ENCODE measurements at places on chromosomes 16 and 17.

DNA sequence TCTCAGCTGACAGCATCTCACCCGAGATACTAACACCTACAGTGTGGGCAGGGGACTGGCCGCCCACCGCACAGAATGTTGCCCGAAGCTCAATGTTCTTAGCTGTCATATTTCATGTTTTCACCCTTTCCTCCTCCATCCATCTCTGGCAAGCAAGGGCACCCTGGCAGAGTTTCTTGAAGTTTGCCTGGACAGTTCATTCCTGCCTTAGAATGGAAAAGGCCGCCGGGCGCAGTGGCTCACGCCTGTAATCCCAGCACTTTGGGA lies 37.6 kb upstream of the TEX2 start:
- DNase-seq: no peak

- DNase-seq: no peak
These were observed 44.8 kb downstream of the TIMM22 start for GRCh38 chr17:1041746-1042145.

- no peak for DNase-seq
These were observed 14.2 kb upstream of the MSI2 start for GRCh38 chr17:57242148-57242547.

- no peak for DNase-seq
These were observed 224.1 kb upstream of the TBX2 start for GRCh38 chr17:61175298-61176142.

GRCh38 chr16:86499889-86500707 lies 10.2 kb upstream of the FOXF1 start:
- DNase-seq: no peak

- DNase-seq: no peak
These were observed at the start of gene SREBF1 for GRCh38 chr17:17836818-17837379. TSS of gene SREBF1 (minus strand) at chr17:17836986. CDS start at chr17:17836817, 169 bp downstream.

GRCh38 chr17:81429821-81430551 lies 34.7 kb downstream of the BAHCC1 start:
- DNase-seq: no peak

GRCh38 chr16:27404163-27404823 lies 2.3 kb downstream of the IL21R start:
- DNase-seq: no peak

DNA sequence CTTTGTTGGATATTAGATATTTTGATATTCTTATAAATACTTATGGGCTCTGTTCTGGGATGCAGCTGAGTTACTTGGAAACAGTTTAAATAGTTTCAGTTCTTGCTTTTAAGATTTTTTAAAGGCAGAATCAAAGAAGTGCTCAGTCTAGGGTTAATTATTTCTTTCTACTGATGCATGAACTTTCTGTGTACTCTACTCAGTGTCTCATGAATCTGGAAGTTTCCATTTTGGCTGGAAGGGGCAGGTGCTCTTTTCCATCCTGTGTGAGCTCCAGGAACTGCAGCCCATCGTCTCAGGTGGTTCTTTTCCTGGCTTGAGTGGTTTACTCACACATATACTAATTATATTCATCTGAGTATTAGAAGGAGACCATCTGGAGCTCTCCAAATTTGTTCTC lies 61.1 kb upstream of the CPHXL start:
- DNase-seq: no peak

GRCh38 chr16:84532855-84533486 lies 28.5 kb upstream of the MEAK7 start:
- no peak for DNase-seq

DNA sequence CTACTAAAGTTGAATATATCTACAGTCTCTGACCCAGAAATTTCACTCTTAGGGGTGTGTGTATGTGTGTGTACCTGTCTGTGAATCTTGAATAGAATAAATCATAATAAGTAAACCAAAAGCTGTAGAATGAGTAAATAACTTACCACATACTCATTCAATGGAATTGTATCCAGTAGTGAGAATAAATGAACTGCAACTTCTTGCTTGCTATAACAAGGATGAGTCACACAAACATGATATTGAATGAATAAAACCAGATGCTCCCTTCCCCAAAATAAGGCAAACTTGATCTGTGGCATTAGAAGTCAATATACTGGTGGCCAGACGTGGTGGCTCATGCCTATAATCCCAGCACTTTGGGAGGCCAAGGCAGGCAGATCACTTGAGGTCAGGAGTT lies 259.8 kb upstream of the MON1B start:
- no peak for DNase-seq

DNA sequence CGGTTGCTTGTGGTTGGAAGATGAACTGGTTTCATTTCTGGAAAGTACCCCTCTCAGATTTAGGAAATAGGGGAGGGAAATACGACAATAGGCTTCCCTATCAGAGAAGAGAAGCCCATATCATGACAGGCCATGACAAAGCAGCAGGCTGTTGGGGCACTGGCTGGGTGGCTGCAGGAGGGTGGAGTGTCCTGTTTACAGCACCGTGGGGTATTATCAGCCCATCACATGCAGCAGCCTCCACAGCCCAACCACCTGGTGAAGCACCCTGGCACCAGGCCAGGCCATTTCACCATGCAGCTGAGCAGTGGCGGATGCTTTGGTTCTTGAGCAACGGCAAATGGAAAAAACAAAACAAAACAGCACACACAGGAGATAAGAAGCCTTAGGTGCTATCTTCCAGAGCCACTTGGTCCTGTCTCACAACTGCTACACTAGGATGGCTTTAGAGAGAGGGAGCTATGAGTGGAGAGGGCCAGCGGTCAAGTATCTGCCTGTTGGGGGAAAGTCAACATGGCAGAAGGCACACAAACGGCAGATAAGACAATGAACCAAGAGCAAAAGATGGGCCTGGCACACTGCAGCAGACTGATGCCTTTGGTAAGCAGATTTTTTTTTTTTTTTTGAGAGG lies 24.2 kb downstream of the FAM117A start:
- DNase-seq: peak; percentile 83

- DNase-seq: no peak
These were observed 462.5 kb upstream of the EEF2KMT start for GRCh38 chr16:5560084-5560483.

DNA sequence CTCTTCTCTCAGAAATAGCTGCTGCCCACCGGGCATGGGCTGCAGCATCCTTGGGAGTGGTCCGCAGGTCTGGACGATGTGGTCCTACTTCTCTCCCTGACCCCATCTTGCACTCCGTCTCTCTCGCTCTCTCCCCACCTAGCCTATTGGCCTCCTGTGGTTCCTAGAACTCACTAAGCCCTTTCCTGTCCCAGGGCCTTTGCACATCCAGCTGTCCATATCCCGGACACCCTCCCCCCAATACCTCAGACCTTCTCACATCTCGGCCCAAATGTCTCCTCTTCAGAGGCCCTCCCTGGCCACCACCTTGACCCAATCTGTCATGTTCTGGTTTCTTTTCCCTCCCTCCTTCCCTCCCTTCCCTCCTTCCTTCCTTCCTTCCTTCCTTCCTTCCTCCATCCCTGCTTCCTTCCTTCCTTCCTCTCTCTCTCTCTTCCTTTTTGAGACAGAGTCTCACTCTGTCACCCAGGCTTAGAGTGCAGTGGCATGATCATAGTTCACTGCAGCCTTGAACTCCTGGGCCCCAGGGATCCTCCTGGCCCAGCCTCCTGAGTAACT lies 4.5 kb downstream of the SLC4A1 start:
- DNase-seq: no peak

DNA sequence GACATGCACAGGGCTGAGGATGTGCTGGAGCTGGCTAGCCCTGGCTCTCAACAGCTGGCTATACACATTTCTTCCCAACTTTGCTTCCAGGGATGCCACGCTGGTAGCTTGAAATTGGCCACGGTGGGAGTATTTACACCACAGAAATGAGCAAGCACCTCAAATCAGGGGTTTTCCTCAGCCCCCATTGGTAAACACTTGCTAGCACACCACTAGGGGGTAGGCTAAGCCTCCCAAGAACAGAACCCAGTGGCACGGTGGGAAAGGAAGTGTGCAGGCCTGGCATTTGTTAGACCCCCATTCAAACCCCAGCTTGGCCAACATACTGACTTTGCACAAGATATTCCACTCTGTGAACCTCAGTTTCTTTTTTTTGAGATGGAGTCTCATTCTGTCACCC lies 12.9 kb downstream of the DRC3 start:
- DNase-seq: no peak

GRCh38 chr17:16439303-16439791 lies 24.0 kb downstream of the TRPV2 start:
- DNase-seq: no peak

DNA sequence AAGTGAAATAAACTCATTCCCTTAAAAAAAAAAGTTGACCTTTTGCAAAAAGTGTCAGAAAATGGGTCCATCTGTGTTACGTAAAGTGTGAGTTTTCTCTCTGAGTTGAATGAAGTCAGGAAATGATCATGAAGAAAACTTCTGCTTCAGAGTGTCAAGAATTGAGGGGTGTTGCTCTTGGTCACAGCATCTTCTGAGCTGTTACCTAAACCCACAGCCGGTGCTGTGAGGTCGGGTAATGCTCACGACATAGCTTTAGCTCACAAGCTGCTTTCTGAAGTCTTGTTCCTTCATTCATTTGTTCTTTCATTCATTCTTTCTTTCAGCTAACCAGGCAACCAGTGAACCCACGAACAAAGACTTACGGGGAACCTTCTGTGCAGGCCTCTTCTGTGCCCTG lies 372.1 kb downstream of the CPPED1 start:
- no peak for DNase-seq

GRCh38 chr16:21169249-21169981 lies 10.9 kb downstream of the LDAF1 start:
- no peak for DNase-seq

GRCh38 chr16:53662072-53662471 lies 41.6 kb downstream of the RPGRIP1L start:
- no peak for DNase-seq

DNA sequence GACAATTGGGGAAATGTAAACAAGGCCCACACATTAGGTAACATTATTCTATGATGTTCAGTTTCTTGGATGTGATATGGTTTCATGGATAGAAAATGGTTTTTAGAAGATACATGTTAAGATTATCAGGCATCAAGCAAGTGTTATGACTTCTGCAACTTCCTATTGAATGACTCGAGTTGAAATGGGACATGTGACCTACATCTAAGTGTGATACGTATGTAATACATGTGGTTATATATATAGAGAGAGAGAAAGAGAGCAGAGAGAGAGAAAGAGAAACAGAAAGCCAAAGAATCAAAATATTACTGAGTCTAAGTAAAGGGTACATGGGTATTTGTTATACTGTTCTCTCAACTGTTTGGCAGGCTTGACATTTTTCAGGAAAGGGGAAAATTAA lies 1.7 kb downstream of the TMEM170A start:
- DNase-seq: no peak

- DNase-seq: no peak
These were observed 12.8 kb upstream of the SKAP1 start for GRCh38 chr17:48442819-48443218.

- DNase-seq: no peak
These were observed 16.4 kb upstream of the HERPUD1 start for GRCh38 chr16:56915336-56916119.

DNA sequence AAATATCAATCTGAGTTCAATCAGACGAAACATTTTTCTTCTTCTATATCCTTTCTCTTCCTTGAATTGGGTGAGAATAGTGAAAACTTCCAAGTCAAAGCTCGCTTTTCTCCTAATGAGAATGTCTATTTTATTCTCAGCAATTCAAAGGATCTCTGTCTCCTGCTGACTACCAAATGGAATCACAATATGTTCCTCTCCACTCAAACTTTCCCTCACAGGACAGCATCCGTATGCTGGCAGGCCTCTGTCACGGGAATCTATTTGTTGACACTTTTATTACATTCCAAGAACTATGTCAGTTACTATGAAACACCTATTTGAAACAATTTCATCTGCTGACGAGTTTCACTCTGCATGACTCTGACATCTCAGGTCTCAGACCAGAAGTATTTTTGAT lies 1196.6 kb downstream of the CDH11 start:
- no peak for DNase-seq
